Smooth muscle cell of the brain vasculature (primary cell): ENCODE measurements at places on chromosomes 5 and 9.

GRCh38 chr9:17380126-17380861 lies 198.6 kb upstream of the SH3GL2 start:
- DNase-seq = no peak

DNA sequence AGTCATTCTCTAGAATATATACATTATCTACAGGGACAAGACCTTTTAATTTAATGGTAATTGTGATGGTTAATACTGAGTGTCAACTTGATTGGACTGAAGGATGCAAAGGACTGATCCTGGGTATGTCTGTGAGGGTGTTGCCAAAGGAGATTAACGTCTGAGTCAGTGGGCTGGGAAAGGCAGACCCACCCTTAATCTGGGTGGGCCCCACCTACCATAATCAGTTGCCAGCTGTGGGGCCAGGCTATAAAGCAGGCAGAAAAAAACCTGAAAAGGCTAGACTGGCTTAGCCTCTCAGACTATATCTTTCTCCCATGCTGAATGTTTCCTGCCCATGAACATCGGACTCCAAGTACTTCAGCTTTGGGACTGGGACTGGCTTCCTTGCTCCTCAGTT lies 112.2 kb upstream of the SMC2 start:
- DNase-seq = no peak

DNA sequence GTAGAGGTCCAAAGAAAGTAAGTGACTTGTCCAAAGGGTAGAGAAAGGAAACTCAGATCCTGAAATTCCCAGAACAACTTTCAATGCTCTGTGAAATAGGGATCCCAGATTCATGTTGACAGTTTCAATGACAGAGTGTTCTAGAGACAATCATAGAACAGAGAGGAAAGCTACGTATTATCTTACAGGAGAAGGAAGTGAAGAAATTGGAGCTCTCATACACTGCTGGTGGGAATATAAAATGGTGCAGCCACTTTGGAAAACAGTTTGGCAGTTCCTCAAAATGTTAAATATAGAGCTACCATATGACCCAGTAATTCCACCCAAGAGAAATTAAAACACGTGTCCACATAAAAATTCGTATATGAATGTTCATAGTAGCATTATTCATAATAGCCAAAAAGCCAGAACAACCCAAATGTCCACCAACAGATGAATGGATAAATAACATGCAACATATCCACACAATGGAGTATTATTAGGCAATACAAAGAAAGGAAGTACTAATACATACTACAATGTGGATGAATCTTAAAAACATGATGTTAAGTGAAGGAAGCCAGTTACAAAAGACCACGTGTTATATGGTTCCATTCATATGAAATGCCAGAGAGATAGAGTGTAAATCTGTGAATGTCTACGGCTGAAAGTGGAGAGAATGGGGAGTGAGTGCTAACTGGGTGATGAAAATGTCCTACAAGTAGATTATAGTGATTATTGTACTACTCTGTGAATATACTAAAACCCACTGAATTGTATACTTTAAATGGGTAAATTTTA lies 197.1 kb downstream of the NTRK2 start:
- no peak for DNase-seq

GRCh38 chr9:37679649-37680402 lies 29.1 kb downstream of the FRMPD1 start:
- no peak for DNase-seq

DNA sequence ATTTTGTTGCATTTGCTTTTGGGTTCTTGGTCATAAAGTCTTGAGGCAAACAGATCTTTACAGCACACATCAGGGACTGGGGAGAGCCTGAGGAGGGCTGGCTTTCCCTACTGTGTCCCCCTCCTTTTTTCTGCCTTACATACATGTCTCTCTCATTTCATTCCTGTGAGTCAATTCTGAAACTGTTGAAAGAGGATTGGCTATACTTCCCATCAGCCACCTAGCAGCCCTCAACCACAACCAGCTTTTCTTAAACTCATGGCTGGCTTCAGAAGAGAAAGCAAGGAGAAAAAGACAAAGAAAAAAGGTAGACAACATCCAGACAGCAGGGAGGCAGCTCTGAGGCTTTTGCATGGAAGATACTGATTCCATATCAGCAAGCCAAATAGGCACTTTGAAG lies 374.8 kb upstream of the KIF2A start:
- no peak for DNase-seq

DNA sequence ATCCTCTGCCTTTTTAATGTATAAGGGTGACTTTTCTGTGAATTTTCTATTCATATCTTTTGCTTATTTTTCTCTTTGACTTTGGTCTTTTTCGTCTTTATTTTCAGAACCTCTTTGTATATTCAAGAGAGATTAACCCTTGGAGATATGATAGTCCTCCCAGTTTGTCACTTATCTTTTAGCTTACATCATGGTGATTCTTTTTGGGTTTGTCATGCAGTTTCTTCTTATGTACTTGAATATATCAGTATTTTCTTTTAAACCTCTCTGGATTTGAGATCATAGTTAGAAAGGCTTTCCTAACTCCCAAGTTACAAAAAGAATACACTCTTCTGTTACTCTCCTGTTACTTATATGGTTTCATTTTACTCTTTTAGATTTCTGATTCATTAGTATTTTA lies 27.5 kb upstream of the GPR21 start:
- DNase-seq = no peak

GRCh38 chr5:36261186-36261585 lies 19.5 kb upstream of the NADK2 start:
- no peak for DNase-seq

GRCh38 chr9:135835131-135835530 lies 72.2 kb downstream of the CAMSAP1 start:
- DNase-seq = no peak

DNA sequence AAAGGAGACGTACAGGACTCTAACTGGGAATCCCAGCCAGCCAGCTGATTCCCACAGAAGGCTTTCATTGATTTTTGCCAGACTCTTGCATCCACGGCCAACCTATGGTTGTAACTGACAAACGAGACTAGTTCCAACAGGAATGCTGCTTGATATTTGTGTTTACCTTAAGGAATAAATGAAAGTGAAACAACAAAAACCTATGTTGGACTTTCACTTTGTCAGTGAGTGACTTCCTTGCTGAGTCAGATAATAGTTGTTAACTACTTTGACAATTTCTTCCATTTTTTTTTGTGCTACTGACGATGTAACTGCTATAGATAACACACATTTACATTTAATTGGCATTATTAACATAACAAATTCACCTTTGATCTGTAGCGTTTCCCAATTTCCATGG lies 63.4 kb upstream of the LRRTM2 start:
- no peak for DNase-seq

- no peak for DNase-seq
Measured at GRCh38 chr9:120376101-120376500, 203.9 kb downstream of the CDK5RAP2 start.

DNA sequence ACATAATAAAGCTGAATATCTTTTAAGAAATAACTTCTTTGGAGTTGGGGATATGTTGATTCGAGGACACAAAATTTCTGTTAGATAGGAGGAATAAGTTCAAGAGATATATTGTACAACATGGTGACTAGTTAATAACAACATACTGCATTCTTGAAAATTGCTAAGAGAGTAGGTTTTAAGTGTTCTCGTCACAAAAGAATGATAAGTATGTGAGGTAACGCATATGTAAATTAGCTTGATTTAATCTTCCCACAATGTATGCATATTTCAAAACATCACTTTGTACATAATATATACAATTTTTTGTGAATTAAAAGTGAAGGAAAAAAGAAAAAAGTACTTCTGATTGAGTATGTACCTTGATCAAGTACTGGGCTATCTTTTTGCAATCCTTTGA lies 428.0 kb upstream of the TRPC7 start:
- no peak for DNase-seq

GRCh38 chr5:122863240-122863639 lies 17.8 kb downstream of the SNX24 start:
- DNase-seq = no peak

GRCh38 chr5:127290019-127290945 lies at the start of gene MEGF10:
Gene MEGF10 (plus strand): TSS chr5:127290796. CDS start chr5:127331309, 40,513 bp downstream.
- peak; percentile 54 for DNase-seq

- no peak for DNase-seq
Measured at GRCh38 chr9:35424356-35425352, 65.3 kb upstream of the RUSC2 start.

DNA sequence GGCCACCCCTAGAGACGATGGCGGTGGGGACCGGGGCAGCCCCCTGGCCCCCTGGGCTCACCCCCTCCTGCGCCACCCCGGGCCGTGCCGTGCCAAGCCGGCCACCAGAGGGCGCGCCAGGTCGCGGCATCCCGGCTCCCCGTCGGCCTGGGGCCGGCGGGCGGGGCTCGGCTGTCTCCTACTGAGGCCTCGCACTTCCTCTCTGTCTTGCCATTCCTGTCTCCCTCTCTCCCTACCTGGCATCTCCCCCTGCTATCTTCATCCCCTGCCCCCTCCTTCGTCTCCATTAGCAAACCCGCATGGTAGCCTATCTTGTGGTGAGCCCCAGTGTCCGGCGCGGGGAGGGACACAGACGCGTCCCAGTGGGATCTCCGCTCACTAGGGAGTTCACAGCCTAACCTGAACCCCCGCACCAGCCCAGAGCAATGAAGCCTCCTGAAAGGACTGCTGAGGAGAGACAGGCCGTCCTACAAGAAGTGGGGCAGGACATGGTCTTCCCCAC lies 29.8 kb upstream of the FABP6 start:
- no peak for DNase-seq

- no peak for DNase-seq
Measured at GRCh38 chr5:82599030-82599429, 320.9 kb upstream of the RPS23 start.

DNA sequence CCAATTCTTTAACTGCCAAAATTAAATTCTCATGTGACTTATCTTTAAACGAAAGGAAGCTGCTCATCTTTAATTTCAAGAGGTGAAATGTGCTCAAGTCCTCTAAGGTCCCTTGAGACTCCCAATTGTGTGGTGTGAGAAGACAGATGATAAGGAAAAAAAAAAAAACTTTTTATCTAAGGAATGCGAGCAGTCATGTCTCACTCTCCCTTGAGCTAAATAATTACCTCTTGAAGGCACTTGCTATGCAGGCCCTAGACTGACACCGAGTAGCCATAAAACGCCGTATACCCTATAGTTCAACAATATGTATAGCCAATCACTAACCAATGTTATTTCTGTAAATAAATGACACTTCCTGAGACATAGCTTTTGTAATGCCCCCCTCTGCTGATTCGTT lies 1.5 kb upstream of the DTWD2 start:
- no peak for DNase-seq

DNA sequence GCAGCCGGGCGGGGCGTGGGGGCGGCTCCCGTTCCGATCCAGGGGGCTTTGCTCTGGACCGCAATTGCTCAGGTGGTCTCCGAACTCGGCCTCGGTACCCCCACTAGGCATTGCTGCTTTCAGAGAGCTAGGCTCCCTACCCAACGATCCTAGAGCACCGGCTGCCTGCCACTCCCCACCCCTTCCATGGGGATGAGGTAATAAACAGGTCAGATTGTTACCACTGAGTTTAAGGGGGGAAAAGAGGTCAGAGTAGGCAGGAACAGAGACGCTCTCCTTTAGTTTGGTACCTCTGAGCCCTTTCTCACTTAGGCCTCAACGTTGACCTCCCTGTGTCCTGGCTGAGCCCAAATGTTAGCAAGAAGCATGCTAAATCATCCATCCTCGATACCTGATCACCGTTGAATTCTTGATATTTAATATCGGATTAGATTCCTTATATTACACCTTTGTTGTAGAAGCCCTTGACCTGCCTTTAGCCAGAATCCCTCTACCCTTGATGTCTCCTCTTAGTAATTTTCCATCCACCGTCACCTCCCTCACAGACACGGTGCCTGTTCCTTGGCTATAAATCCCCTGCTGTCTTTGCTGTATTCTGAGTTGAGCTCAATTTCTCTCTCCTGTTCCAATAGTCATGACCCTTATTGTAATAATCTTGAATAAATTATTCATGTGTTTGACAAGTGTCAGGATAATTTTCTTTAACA lies 588 bp upstream of the PLPP1 start:
- DNase-seq = no peak

DNA sequence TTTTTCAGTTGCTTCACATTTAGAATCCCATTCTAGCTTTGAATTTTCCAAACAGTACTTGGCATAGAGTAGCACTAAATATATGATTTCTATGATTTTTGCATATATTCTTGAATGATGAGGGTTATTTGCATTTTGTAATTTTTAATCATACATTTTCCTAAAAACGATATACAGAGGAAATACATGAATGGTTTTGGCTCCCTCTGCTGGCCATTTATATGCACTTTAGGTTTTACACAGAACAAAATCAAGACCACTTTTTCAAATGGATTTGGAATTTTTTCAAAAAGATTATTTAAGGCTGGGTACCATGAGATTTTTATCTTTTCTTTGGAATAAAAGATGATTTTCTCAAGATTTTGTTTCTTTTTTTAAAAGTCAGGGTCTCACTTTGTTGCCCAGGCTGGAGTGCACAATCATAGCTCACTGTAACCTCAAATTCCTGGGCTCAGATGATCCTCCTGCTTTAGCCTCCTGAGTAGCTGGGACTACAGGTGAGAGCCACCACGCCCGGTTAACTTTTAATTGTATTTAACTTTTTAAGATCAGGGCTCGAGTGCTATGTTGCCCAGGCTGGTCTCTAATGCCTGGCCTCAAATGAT lies 16.7 kb upstream of the COMMD10 start:
- DNase-seq = peak; percentile 49

GRCh38 chr9:3480353-3480655 lies 45.5 kb downstream of the RFX3 start:
- DNase-seq = no peak

DNA sequence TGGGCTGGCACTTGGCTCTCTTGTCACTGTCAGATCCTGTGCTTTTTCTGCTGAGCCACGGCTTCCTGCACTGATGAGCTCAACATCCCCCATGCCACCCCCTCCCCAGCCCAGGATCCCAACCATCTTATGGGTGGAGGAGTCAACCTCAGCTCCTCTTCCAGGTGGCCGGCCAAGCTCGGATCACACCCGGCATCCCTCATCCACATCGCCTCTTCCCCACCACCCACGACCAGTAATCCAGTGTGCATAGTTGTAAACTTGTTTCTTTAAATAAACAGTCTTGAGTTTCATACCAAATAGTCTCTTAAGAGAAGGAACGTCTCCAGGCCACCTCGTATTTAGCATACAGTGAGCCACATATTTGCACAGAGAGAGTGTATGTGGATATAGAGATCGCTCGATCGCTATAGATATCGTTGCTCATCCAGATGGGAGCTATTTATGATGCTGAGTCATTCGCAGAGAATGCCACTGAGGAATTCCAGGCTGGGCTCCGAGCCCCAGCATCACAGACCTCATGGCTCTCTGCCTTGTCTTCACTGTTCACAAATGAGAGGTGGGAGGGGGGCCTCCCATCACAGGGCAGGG lies 61.8 kb upstream of the CPLX2 start:
- DNase-seq = no peak
